NCI-H2029 treated with DMSO at 0.1 percent for 48 hours (cell line): ENCODE measurements at places on chromosomes 2 and 18.

- DNase-seq, result no peak
Measured at GRCh38 chr2:30336978-30337841, 105.9 kb downstream of the LBH start.

DNA sequence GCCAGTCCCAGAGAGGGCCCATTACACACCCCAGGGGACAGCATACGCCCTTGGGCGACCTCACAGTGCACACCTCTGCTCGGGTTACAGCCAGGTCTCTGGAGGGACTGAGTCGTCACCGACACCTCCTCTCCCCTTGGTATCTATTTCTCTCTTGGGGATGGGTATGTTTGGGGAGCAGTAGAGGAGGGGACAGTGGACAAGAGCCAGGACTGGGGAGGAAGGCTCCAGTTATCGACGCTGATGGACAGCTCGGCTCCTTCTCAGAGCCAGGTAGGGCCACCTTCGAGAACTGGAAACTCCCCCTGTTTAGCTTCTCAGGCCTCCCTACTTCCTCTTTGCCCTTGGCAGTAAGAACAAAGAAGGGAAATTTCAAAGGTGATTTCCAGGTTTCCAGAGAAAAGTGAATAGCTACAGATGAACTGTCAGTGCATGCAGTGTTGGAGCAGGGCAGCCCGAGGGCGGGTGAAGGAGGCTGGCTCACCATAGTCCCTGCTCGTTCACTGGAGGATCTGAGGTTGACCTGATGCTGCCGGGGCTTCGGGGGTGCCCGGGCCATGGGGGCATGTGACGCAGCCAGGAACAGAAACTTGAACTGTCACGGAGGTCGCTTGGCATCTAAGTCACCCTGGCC lies 4.4 kb upstream of the SEMA4C start:
- DNase-seq, result no peak

- DNase-seq, result no peak
Measured at GRCh38 chr2:195734395-195734794, 77.4 kb downstream of the SLC39A10 start.

- DNase-seq, result peak; percentile 76
Measured at GRCh38 chr2:223055836-223056235, 3.8 kb downstream of the KCNE4 start.

GRCh38 chr2:105324732-105325131 lies 4.8 kb downstream of the TGFBRAP1 start:
- no peak for DNase-seq

GRCh38 chr18:42545825-42546224 lies 569.7 kb downstream of the RIT2 start:
- DNase-seq, result no peak

- DNase-seq, result no peak
Measured at GRCh38 chr2:156046900-156047299, 285.6 kb downstream of the NR4A2 start.

GRCh38 chr2:233867993-233868532 lies at the start of gene MSL3B:
TSS of gene MSL3B (minus strand) at chr2:233868386.
- peak; percentile 41 for DNase-seq

DNA sequence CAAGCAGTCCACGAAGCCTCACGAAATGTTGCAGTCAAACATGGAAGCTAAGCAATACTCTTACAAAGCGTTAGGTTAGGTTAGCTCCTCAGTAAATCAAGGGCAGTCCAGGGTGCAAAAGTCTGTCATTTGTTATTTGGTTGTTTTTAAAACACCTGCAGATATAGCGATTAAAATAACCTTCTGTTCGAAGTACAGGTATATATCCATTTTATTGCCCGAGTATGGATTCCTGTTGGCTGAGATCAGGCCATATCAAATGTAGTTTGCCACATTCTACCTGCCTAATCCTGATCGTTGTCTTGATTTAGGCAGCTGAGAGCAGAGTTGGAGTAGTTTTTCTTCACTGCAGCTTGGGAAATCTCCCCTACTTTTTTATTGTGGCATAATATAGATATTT lies 99.5 kb upstream of the EPB41L3 start:
- no peak for DNase-seq

GRCh38 chr2:45595721-45596435 lies 15.2 kb downstream of the SRBD1 start:
- DNase-seq, result no peak

- DNase-seq, result no peak
Measured at GRCh38 chr2:239938651-239939486, 86.3 kb downstream of the NDUFA10 start.

- no peak for DNase-seq
Measured at GRCh38 chr2:109446278-109447131, 167.3 kb downstream of the SEPTIN10 start.

GRCh38 chr18:47780011-47780725 lies 150.3 kb downstream of the SMAD2 start:
- no peak for DNase-seq

DNA sequence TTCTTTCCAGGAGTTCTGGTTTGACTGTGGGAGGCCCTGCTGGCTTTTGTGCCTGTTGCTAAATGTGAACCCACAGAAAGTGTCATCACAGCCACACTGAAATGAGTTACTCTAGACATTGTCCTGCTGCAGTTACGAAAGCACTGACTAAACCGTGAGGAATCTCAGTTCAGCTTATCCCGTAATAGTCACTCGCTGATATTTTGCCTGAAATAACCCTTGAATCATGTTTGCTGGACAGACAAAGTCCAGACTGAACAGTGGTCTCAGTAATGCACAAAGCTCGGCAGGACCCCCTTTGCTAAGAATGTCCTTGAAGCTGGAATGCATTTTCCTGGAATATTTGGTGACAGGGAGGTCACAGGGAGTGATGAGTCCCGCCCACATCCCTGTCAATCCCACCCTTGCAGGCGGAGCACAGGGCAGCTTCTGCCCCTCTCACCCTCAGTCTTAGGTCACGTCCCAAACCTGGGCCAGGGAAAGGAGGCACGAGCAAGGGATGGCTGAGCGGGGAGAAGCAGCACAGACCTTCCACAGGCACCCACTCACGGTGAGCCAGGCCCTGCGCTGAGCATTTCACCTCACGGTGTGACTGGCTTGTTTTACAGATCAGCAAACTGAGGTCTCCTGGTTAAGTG lies 53.4 kb downstream of the ADI1 start:
- DNase-seq, result no peak

DNA sequence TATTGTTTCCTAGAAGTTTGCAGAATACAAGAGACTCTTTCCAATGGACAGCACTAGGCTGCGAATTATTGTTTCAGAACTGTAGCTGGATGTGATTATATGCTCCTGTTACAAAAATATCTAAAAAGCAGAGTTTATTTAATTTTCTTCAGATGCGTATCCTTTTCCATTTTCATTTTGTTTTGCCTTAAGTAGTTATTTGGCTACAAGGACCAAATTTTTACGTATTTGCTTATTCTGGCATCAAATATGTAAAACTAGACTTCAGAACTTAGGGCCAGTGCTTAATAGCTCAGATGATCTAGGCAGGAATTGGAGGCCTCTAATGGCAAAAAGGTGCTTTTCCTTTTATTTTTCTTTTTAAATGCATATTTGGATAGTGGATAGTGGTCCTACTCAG lies 18.7 kb downstream of the MEP1B start:
- no peak for DNase-seq

GRCh38 chr2:85867556-85868292 lies 21.1 kb downstream of the ST3GAL5 start:
- no peak for DNase-seq

DNA sequence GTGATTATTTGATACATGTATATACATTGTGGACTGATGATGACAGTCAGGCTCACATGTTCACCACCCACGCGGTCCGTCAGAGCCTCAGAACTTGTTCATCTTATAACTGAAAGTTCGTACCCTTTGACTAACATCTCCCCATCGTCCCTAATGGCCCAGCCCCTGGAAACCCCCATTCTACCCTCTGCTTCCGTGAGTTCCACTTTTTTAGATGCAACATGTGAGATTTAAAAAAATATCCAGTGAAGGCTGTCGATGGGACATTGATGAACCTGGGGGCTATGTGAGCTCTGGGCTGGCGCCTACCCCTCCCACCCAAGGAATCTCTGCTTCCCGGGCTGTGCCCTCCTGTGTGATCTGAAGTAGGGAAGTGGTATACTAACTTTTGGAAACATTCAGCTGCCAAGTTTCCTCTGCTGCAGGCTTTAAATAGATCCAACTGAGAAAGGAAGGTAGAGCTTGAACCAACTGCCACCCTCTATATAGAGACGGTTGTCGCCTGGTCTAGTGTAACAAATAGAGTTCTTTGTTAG lies 163.8 kb downstream of the FAM210A start:
- no peak for DNase-seq

GRCh38 chr2:237244976-237245646 lies 159.4 kb downstream of the COPS8 start:
- DNase-seq, result no peak

DNA sequence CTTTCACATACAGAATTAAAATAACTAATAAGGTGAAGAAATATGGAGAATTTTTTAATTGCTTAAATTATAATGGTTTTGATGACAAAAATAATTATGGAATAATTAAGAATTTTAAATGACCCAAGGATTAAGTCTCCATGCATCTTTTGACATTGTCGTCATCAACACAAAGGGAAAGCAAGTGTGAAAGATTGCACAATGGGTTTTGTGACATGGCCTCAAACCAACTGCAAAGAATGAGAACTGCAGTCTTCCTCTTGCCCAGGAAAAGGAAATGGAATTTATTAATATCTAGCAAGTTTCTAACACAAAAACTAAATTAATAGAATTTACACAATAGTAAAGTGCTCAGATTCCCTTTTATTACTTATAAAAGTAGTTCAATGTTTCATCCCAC lies 329.1 kb upstream of the PKDCC start:
- DNase-seq, result no peak

DNA sequence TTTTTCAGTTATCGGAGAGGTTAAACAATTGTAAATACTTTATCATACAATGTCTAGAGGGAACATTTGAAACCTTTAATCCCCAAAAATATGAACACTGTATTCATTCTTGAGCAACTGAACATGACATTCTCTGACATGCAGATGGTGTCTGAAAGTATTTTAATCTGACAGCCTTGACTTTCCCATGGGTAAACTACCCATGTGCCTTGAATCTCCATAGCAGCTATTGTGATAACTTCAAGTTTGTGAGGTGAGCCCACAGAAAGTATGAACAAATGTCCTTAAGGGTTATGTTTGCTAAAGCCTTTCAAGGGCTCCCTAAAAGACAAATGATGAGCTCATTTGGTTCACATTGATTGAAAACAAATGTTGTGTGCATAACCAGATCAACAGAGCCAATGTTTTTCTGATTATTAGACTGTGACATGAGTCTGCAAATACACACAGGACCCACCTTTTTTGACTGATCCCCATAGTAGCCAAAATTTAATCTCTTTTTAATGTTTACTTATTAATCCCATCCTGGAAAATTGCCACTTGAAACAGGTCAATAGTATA lies 1326.0 kb downstream of the LRP1B start:
- no peak for DNase-seq

- DNase-seq, result no peak
Measured at GRCh38 chr2:187594801-187595200, 40.6 kb upstream of the TFPI start.

DNA sequence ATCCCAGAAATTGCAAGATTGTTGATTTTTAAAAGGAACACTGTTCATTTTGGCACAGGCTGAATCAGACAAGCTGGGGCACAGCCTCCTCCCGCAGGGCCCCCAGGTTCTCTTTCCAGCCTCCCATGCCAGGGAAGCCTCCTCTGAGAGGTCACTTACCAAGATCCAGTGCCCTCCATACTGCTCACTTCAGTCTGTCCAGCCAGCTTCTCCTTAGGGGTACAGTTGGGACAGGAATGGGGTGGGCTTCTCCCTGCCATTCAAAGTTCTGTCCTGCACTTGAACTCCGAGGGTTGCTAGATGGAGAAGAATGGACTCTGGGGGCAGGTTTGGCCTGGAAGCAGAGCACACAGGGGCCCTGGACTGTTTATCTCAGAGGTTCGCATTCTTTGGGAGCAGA lies 7.5 kb upstream of the CYP26B1 start:
- DNase-seq, result no peak

GRCh38 chr2:107383691-107384090 lies 443.0 kb upstream of the RGPD4 start:
- DNase-seq, result no peak

- DNase-seq, result no peak
Measured at GRCh38 chr18:11271954-11272353, 122.6 kb upstream of the PIEZO2 start.

DNA sequence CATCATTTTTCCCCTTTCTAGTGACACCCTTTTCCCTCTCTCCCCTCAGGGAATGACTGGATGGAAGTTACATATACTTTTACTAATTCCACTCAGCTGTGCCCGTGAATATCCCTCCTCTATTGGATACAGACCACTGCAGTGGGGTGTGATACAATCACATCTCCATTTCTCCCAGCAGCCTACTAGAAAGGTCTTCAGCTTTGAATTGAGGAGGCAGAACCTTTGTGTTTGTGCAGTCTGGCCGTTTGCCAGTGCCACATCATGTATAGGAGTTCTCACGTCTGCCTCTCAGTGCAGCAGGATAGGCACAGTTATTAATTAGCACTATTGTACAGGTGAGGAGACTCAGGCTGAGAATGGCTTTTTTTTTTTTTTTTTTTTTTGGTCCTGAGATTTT lies 16.4 kb downstream of the TNFRSF11A start:
- no peak for DNase-seq

DNA sequence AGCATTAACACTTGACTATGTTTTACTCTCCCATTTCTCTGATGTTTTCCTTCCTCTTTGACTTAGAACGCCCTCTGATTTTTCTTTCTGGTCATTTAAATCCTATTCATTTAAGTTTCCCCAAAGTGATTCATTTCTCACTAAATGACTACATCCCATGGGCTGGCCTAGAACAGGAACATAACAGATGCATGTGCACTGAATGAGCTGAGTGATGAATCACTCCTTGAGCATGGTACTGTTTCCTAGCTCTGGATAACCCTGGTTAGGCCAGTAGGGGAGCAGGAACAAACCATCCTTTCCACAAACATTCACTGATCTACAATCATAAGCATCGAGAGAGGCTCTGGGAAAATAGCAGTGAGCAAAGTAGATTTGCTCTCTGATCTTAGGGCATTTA lies 221.9 kb upstream of the SETBP1 start:
- no peak for DNase-seq

DNA sequence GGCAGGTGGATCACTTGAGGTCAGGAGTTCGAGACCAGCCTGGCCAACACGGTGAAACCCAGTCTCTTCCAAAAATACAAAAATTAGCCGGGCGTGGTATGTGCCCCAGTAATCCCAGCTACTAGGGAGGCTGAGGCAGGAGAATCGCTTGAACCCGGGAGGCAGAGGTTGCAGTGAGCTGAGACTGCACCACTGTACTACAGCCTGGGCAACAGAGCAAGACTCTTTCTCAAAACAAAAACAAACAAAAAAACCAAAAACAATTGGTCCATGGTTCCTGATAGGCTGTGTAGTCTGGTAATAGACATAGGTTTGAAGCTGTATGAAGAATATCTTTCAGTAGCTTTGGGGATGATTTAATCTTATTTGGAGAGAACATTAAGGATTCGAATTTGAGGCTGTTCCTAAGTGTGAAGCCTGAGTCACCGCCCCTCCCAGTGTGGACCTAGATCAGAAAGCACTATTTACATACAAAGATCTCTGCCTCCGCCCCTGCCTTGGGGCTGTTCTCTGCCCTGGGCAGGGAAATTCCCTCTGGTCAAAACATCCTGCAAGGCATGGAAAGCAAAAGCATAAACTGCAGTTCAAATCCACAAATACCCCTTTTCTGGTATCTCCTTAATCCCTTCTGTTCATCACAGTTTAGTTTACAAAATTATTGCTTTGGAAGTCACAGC lies 52.8 kb upstream of the PMAIP1 start:
- DNase-seq, result no peak
